Muscle of arm (tissue), 14 donors: ENCODE measurements at places on chromosomes 6 and 20. TPM values are rescaled to one million over a fixed set of nuclear protein-coding genes. Genes with fewer than 3 reads are reported as not detected.

The GTSF1L gene
- polyA plus RNA-seq: not detected

The MYB gene
- 1.3 TPM for polyA plus RNA-seq

The RAET1G gene
- polyA plus RNA-seq: 0.62 TPM

The ESR1 gene
- polyA plus RNA-seq: 4.2 TPM

The CFAP206 gene
- not detected for polyA plus RNA-seq

The CDSN gene
- polyA plus RNA-seq: not detected

The PNPLA1 gene
- not detected for polyA plus RNA-seq

The DDRGK1 gene
- 28.4 TPM for polyA plus RNA-seq

The CCDC170 gene
- 1.6 TPM for polyA plus RNA-seq

The BPIFA2 gene
- polyA plus RNA-seq: not detected

The CCN5 gene
- polyA plus RNA-seq: 0.12 TPM

The TGIF2 gene
- 23.0 TPM for polyA plus RNA-seq

The STX11 gene
- 1.8 TPM for polyA plus RNA-seq

The MARCKS gene
- polyA plus RNA-seq: 280 TPM

The EFCAB8 gene
- polyA plus RNA-seq: not detected

The TOX2 gene
- 3.9 TPM for polyA plus RNA-seq

The DSP gene
- polyA plus RNA-seq: 3.9 TPM

The RHAG gene
- polyA plus RNA-seq: 0.38 TPM

The AIF1 gene
- 38.4 TPM for polyA plus RNA-seq

The SNX5 gene
- 100 TPM for polyA plus RNA-seq

The C6orf52 gene
- polyA plus RNA-seq: 1.8 TPM

The SEMG1 gene
- not detected for polyA plus RNA-seq
